ENCODE measurements at places on chromosomes 12 and 14.

- no peak for DNase-seq
Measured at GRCh38 chr14:97361958-97362357, 564.8 kb downstream of the VRK1 start.

DNA sequence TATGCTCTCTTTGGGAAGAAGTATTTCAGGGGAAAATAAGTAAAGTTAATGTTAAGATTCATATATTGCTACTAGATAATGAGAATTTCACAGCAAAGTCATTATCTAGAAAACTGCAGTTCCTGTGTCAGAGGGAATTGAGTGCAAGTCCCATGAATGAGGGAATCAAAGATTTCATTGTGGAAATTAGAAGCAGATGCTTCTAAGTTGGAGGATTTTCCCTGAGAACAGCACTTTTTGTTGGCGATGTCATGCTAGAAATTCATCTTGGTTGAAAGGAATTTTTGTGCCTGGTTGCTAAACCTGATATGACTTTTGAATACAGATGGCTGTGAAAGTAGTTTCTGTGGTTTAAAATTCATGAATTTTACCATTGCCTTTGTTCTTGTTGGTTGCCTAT is 25.6 kb downstream of the FRMD6 start:
- no peak for DNase-seq

GRCh38 chr12:24441458-24441857 is 492.0 kb upstream of the SOX5 start:
- DNase-seq, result no peak

DNA sequence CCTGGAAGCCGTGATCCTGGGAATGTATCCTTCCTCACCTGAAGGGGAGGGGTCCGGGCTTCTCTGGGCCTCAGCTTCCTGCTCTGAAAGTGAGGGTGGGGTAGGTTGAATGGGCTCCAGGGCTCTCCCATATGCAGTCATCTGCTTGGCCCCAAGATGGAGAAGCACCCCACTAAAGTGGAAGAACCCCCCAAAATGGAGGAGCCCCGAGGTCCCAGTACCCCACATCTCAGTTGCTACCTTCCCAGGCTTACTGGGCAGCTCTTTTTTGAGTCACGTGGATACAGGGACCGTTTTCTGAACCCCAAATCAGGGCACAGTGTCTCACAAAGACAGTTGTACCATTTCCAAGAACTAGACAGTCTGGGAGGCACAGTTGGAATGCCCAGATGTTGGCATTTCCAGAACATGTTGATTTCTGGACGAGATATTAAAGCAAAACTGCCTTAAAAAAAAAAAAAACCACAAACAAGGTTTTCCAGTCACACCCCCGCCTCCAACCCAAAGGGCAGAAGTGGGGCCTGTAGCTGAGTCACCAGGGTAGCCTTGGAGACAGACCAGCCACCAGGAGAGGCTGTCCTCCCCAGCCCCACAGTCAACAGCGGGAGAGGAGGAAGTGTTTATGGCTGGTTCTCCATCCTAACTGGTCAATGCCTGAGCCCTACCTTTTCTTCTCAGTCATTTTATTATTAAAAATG is 12.1 kb downstream of the VASH1 start:
- DNase-seq, result no peak

GRCh38 chr14:64440494-64440893 is 24.8 kb upstream of the AKAP5 start:
- no peak for DNase-seq

DNA sequence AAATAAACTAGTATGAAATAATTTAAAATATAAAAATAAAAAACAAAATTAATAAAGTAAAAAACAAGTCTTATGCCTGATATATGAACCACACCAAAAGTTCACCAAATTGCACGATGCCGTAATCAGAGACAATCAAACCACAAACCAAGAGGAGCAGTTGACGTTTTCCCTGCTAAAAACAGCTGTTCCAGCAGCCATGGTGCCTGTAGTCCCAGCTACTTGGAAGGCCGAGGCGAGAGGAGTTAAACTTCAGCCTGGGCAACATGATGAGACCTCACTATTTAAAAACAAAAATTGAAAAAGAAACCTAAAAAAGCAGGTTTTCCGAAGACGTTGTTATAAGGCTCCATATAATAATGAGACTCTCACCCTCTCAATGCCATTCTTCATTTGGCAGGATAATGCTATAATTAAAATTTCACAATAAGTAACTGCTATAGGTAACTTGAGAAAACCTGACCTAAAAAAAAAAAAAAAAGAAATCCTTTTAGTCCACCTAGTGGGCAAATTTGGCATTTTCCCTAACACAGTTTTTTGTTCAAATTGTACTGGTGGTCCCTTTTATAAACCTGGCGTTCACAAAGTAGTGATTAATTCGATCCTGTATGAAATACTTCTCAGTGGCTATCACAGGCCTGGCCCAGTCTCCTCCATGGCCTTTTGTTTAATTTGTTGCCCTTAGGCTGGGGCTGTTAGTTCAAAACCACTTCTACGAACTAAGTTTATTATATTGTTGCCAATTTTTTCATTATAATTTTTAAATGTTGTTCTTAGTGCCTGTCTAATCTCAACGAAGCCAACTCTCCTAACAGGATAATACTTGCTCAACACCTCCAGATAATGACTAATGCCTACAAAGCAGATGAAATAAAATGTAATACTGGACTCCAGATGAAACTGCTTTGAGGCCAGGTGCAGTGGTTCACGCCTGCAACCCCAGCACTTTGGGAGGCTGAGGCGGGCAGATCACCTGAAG is 62.1 kb downstream of the TNFAIP2 start:
- no peak for DNase-seq

GRCh38 chr12:53061404-53062010 is 11.6 kb downstream of the TNS2 start:
- no peak for DNase-seq

DNA sequence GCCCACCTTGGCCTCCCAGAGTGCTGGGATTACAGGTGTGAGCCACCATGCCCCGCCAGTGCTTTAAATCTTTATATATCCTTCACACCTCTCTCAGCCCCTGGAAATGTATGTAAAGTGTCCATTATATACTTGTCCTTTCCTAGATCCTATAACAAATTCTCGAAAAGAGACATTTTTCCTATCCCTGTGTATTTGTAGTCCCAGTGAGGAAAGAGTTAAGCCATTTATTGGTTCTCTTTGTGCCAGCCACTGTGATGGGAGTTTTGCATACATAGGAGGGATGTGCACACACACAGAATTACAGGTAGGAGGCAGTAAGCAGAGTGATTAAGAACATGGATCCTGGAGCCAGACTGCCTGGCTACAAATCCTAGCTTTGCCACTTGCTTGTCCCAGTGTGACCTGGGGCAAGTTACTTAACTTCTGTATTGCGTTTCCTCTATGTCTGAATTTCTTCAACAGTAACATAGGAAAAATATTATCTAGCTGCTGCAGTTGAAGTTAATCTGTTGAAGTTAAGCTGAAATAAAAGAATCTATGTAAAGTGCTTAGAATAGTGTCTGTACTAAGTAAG is 2.1 kb upstream of the RABGGTA start:
- no peak for DNase-seq

GRCh38 chr12:48917857-48918537 is 7.3 kb downstream of the FKBP11 start:
- DNase-seq, result peak; percentile 42

DNA sequence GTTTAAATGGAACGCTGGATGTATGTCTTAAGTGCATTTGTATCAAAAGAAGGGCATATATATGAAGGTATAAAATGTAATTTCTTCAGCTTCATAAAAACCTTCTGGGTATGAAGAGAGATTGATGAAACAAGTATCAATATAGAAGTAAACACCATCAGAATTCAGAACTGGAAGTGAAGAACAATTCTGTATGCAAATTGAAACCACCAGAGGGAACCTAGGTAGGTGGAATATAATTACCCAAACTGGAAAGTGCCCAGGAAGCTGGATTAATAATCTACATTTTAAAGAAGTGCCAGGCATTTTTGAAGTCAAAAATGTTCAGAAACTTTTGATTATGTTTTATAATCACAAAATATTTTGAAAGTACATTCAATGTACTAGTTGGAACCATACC is 336.2 kb upstream of the GARIN6 start:
- DNase-seq, result no peak

- no peak for DNase-seq
Measured at GRCh38 chr14:100540141-100540925, 46.9 kb downstream of the BEGAIN start.

GRCh38 chr12:52169886-52170285 is 21.9 kb downstream of the KRT80 start:
- DNase-seq, result no peak

GRCh38 chr14:101233021-101233366 is 328.3 kb upstream of the DIO3 start:
- no peak for DNase-seq

DNA sequence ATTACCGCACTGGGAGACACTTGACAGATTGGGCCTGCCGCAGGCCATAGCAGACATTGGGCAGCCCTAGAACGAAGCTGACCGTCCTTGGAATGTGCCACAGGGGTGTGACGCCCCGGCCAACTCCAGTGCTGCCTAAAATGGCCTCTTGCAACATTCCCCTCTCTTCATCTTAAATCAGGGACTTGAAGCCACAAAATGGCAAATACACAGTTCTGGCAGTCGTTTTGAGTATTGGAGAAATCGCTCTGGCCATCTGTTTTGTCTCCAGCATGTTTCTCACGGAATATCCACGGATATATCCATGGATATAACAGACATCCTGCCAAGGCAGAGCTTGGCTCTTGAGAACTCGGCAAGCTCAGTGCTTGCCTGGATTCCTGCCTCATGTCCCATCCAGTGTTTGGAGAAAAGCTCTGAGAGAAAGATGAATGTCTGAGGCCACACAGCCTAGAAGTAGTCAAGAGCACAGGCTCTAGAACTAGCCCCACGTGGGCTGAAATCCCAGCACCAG is 158.4 kb downstream of the CHST11 start:
- DNase-seq, result no peak

- no peak for DNase-seq
Measured at GRCh38 chr14:72443991-72444441, 449.9 kb downstream of the DPF3 start.

DNA sequence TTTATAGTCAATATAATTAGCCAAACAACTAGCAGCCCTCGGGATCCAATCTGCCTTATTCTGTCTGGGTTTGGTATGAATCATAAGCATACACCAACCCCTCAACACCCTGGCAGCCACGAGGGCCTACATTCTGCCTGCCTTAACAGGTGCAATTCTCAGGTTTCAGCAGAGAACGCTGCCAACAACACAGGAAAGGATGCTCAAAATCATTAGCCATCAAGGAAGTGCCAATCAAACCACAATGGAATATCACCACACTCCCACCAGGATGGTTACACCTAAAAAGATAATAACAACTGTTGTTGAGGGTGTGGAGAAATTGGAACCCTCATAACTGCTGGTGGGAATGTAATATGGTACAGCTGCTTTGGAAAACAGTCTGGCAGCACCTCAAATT is 122.8 kb downstream of the TTC7B start:
- no peak for DNase-seq

- DNase-seq, result no peak
Measured at GRCh38 chr12:98924-99352, 32.4 kb downstream of the IQSEC3 start.

DNA sequence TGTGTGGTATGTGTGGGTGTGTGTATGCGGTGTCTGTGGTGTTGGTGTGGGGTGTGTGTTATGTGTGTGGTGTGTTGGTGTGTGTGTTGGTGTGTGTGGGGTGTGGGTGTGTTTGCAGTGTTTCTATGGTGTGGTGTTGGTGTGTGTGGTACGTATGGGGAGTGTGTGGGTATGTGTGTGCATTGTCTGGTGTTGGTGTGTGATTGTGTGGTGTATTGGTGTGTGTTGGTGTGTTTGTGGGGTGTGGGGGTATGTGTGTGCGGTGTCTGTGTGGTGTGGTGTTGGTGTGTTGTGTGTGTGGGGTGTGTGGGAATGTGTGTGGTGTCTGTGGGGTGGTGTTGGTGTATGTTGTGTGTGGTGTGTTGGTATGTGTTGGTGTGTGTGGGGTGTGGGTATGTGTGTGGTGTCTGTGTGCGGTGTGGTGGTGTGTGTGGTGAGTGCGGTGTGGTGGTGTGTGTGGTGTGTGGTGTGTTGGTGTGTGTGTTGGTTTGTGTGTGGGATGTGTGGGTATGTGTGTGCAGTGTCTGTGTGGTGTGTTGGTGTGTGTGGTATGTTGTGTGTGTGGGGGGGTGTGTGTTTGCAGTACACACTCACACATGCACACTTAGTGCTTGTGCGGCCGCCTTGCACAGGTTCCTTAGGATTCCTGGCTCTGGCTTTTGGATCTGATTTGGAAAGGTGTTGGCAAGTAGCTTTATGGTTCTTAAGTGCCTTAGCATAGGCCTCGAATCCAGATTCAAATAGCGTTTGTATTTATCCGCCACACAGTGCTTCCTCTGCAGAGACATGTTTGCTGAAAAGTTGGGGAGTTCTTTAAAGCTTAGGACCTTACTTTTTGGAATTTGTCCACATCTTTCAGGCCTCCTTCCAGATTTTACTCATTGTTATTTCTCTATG is 16.4 kb downstream of the MLXIP start:
- DNase-seq, result no peak

DNA sequence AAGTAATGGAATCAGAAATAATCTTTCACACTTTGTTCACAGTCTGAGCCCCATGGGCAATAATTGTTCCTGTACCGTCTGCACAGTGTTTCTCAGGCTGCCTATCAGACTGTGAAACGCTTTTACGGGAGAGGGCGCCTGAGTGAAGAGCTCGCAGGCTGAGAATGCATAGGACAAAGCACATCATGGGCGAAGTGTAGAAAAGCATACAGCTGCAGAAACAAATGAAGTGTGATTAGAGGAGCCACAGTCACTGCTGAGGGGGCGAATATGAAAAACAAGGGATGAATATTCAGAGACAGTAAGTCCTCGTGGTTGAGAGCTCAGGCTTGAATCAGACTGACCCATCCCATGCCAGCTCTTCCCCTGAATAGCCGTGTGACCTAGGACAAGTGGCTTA is 438.4 kb upstream of the DCN start:
- no peak for DNase-seq

- peak; percentile 38 for DNase-seq
Measured at GRCh38 chr12:104456950-104457745, 400 bp downstream of the CHST11 start.

DNA sequence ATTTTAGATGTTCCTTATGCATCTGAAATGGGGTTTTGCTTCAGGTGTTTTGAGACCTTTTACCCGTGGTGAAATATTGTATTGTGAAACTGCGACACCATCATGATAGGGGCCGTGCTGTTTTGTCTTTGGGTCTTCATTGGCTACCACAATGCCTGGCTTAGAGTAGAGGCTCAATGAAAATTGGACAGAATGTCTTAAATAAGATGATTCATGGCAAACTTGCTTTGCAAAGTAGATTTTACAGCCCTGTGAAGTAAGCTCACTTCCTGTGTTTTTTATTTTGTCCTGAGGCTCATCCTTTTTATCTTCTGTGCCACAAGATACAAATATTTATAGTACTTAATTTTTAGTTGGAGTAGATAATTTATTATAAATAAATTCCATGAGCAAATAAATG is 111.3 kb upstream of the FRMD6 start:
- no peak for DNase-seq

- DNase-seq, result no peak
Measured at GRCh38 chr14:102390064-102390855, 27.5 kb downstream of the TECPR2 start.

- no peak for DNase-seq
Measured at GRCh38 chr12:51911788-51912711, 4.7 kb downstream of the ACVRL1 start.

GRCh38 chr12:57822392-57823130 is 4.0 kb upstream of the AVIL start:
- DNase-seq, result no peak

GRCh38 chr14:102655137-102655536 is 62.7 kb downstream of the RCOR1 start:
- no peak for DNase-seq

GRCh38 chr12:57929092-57929830 is 12.1 kb upstream of the ATP23 start:
- no peak for DNase-seq

- no peak for DNase-seq
Measured at GRCh38 chr12:1591034-1591433, 3.3 kb downstream of the FBXL14 start.

Data from activated T-helper 1 cell treated with Interleukin-2 at 50 U/mL for 16 hours (primary cell).